ENCODE measurements at places on chromosomes 11 and 22. TPM values are rescaled to one million over a fixed set of nuclear protein-coding genes. Genes with fewer than 3 reads are reported as not detected.

DNA sequence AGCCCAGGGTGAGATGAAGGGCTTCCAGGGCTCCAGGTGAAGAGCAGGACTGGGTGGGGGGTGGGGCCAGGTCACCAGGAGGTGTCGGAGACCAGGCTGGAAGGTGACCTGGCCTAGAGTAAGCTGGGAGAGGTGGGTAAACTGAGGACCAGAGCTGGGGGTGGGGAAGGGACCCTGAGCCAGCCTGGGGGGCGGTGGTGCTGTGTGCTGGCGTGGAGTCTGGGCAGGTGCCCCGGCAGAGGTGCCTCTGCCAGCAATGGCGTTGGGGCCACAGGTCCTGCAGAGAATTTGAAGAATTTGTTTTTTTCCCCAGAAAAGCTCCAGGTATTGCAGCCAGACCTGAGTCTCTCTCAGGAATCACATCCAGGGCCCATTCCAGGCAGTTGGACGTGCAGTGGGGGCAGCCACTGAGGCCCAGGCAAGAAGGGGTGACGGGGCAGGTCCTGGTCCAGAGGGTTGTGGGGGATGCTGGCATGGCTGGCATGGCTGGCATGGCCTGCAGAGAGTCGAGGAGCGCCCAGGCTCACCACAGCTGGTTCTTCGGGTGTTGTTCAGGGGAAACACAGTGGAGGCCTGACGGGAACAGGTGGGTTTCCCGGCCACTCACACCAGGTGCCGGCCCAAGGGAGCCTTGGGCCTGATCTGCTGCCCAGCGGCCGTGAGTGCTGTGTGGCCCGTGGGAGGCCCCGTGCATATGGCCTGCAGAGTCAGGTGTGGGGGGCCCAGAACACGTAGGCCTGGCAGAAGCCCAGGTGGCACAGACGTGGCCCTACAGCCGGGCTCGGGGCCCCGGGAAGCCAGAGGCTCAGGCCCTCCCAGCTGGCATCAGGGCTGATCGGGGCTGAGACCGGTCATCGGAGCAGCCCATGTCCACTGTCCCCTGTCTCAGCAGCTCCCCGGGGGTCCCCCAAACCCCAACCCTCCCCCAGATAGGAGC is 6.4 kb upstream of the MUC6 start:
- DNase-seq: no peak
- H3K27ac ChIP-seq: no peak overlapping the region
- H3K27me3 ChIP-seq: peaks cover 21% of the 10 kb centered on the region
- H3K4me3 ChIP-seq: no peak overlapping the region
- H3K36me3 ChIP-seq: no peaks in the 10 kb centered on the region
- peaks cover 16% of the 10 kb centered on the region for H3K4me1 ChIP-seq

GRCh38 chr11:120343429-120343828 is 7.2 kb downstream of the ARHGEF12 start:
- no peaks in the 10 kb centered on the region for H3K27me3 ChIP-seq
- H3K4me3 ChIP-seq: no peak overlapping the region
- no peak overlapping the region for H3K27ac ChIP-seq
- H3K36me3 ChIP-seq: no peaks in the 10 kb centered on the region
- peaks cover 21% of the 10 kb centered on the region for H3K4me1 ChIP-seq

DNA sequence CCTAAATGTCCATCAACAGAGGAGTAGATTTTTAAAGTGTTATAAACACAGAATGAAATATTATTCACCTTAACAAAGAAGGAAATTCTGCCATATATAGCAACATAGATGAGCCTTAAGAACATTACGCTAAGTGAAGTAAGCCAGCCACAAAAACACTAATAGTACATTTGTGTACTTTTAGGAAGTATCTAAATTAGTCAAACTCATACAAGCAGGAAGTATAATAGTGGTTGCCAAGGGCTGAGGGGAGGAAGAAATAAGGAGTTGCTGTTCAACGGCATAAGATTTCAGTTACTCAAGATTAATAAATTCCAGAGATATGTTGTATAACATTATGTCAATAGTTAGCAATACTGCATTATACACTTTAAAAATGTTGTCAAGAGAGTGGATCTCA is 181.7 kb upstream of the ZC3H12C start:
- no peak overlapping the region for H3K27ac ChIP-seq
- no peak for DNase-seq
- no peaks in the 10 kb centered on the region for H3K27me3 ChIP-seq

DNA sequence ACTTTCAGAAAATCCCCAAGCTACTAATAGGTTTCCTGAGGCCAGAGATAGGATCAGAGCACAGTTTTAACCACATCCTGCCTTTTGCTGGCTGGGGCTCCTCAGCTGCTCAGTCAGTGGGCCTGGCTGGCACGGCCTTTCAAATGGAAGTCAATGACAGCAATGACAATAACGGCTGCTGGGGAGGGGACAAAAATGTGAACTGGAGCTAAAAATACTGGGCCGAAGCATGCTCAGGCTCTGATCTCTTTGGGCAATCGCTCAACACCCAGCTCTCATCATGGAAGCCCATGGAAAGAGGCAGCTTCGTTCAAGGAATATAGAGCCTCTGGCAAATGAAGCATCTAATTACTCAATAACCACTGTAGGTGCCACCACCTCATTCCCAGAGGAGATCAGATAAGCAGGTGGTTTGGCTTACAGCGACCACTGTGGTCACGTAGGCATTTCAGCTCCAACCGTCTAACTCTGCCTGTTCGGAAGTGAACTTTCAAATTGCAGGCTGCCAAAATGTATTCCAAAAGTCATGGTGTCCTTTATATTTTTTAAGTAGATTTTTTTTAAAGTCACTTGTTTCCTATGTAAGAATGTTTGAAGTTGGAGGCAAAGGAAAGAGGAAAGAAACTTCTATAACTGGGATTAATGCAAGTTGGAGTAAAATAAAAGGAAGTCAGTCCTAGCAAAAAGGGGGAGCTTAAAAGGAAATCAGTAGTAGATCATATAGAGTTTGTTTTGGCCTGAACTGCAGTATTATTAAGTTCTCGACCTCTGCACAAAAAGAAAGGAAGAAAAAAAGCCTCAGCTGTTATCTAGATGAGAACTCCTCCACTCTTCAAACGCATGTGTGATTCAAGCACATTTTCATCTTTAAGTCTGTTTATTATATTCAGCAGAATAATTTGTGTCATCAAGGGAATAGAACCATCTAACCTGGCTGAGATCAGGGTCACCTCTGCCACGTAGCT is 14.1 kb downstream of the WT1 start:
- H3K36me3 ChIP-seq: no peaks in the 10 kb centered on the region
- no peak overlapping the region for H3K4me3 ChIP-seq
- peaks cover 90% of the 10 kb centered on the region for H3K27me3 ChIP-seq
- no peak overlapping the region for H3K27ac ChIP-seq
- peaks cover under 1% of the 10 kb centered on the region for H3K4me1 ChIP-seq

- no peak for DNase-seq
- H3K27ac ChIP-seq: no peak overlapping the region
- H3K27me3 ChIP-seq: peaks cover 5% of the 10 kb centered on the region
- H3K4me1 ChIP-seq: peaks cover 4% of the 10 kb centered on the region
- H3K36me3 ChIP-seq: peaks cover 2% of the 10 kb centered on the region
Measured at GRCh38 chr11:94656968-94657367, 89.8 kb downstream of the PIWIL4 start.

CYP2D6 gene
- total RNA-seq: 10.3 TPM

- DNase-seq: no peak
- no peaks in the 10 kb centered on the region for H3K36me3 ChIP-seq
- peaks cover 34% of the 10 kb centered on the region for H3K27me3 ChIP-seq
- H3K27ac ChIP-seq: no peak overlapping the region
- H3K4me3 ChIP-seq: no peak overlapping the region
Measured at GRCh38 chr11:70246196-70246595, 24.3 kb upstream of the PPFIA1 start.

GRCh38 chr11:103671143-103671651 is 365.2 kb upstream of the DDI1 start:
- H3K4me3 ChIP-seq: no peak overlapping the region
- no peak overlapping the region for H3K27ac ChIP-seq

GRCh38 chr11:64851831-64852351 is 7.4 kb upstream of the CDC42BPG start:
- no peak for DNase-seq
- H3K36me3 ChIP-seq: peaks cover 8% of the 10 kb centered on the region
- no peaks in the 10 kb centered on the region for H3K4me1 ChIP-seq

DNA sequence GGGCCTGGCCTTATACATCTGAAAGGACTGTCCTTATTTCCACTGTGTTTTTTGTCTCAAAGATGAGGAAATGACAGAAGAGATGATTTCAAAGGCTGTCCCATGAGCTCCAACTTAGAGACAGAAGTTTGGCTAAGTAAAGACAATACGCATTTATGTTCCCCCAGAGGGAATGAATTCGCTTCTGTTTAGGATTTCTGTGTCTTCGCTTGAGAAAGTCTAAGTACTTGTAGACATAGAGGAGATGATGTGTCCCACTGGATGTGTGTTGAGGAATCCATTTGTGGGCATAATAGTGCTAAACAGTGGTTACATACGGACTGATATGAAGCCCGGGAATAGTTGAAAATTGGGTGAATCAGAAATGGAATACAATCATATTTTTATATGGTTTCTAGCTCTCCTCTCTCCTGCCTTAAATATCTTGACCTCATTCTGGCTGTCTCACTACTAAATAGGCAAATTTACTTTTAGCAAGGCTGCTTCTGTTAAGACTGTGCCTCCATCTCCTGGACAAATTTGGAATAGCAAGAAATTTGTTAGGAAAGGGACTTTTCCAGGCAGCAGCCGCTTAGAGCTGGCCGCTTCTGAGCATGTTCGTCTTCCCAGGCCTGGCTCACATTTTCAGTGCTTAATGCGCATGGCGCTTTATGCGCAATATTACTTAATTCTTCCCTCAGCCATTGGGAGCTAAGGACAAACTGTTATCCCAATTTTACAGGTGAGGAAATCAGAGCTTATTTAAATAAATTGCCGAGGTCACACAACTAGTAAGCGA is 1.9 kb upstream of the PEX26 start:
- H3K4me3 ChIP-seq: peak overlapping the region; percentile 66
- peak; percentile 39 for DNase-seq
- H3K36me3 ChIP-seq: peaks cover 11% of the 10 kb centered on the region
- H3K4me1 ChIP-seq: peaks cover 13% of the 10 kb centered on the region
- H3K27me3 ChIP-seq: peaks cover 4% of the 10 kb centered on the region

DNA sequence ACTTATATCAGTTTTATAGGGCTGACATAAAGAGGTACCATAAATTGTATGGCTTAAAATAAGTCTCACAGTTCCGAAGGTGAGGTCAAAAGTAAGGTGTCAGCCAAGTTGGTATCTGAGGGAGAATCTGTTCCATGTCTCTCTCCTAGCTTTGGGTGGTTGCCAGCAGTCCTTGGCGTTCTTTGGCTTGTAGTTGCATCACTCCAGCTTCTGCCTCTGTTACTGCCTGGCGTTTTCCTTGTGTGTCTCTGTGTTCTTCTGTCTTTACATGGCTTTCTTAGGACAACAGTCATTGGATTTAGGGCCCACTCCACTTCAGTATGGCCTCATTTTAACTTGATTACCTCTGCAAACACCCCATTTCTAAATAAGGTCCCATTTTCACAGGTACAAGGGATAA is 16.7 kb downstream of the MMP7 start:
- H3K27ac ChIP-seq: no peak overlapping the region
- H3K4me3 ChIP-seq: no peak overlapping the region
- no peak for DNase-seq
- no peaks in the 10 kb centered on the region for H3K4me1 ChIP-seq

GRCh38 chr11:82992223-82992622 is 79.5 kb downstream of the RAB30 start:
- no peak overlapping the region for H3K27ac ChIP-seq
- no peak for DNase-seq
- peaks cover 18% of the 10 kb centered on the region for H3K4me1 ChIP-seq
- H3K36me3 ChIP-seq: no peaks in the 10 kb centered on the region
- no peaks in the 10 kb centered on the region for H3K27me3 ChIP-seq

KCNQ1 gene
- total RNA-seq: 3.1 TPM

GRCh38 chr11:119373921-119374631 is 7.4 kb downstream of the USP2 start:
- H3K27me3 ChIP-seq: peaks cover 4% of the 10 kb centered on the region
- no peak overlapping the region for H3K27ac ChIP-seq
- peak; percentile 77 for DNase-seq
- H3K4me3 ChIP-seq: no peak overlapping the region
- peaks cover 37% of the 10 kb centered on the region for H3K4me1 ChIP-seq

GRCh38 chr11:12975195-12975594 is 33.9 kb upstream of the RASSF10 start:
- H3K36me3 ChIP-seq: no peaks in the 10 kb centered on the region
- peaks cover 11% of the 10 kb centered on the region for H3K4me1 ChIP-seq
- H3K27me3 ChIP-seq: no peaks in the 10 kb centered on the region
- DNase-seq: no peak

GRCh38 chr22:32318361-32318760 is 39.3 kb upstream of the RFPL3 start:
- H3K4me3 ChIP-seq: no peak overlapping the region
- no peak overlapping the region for H3K27ac ChIP-seq
- peaks cover 4% of the 10 kb centered on the region for H3K4me1 ChIP-seq
- no peak for DNase-seq
- no peaks in the 10 kb centered on the region for H3K36me3 ChIP-seq

SCGB2A2 gene
- total RNA-seq: not detected

PNPLA3 gene
- total RNA-seq: 11.4 TPM

LGALS1 gene
- 0.81 TPM for total RNA-seq

TSSK2 gene
- total RNA-seq: not detected

- DNase-seq: no peak
- H3K4me1 ChIP-seq: peaks cover 1% of the 10 kb centered on the region
- no peak overlapping the region for H3K27ac ChIP-seq
- H3K4me3 ChIP-seq: no peak overlapping the region
Measured at GRCh38 chr22:17191163-17191784, 28.0 kb downstream of the ADA2 start.

XNDC1N gene
- total RNA-seq: 12.3 TPM

RAPSN gene
- 0.42 TPM for total RNA-seq

DNA sequence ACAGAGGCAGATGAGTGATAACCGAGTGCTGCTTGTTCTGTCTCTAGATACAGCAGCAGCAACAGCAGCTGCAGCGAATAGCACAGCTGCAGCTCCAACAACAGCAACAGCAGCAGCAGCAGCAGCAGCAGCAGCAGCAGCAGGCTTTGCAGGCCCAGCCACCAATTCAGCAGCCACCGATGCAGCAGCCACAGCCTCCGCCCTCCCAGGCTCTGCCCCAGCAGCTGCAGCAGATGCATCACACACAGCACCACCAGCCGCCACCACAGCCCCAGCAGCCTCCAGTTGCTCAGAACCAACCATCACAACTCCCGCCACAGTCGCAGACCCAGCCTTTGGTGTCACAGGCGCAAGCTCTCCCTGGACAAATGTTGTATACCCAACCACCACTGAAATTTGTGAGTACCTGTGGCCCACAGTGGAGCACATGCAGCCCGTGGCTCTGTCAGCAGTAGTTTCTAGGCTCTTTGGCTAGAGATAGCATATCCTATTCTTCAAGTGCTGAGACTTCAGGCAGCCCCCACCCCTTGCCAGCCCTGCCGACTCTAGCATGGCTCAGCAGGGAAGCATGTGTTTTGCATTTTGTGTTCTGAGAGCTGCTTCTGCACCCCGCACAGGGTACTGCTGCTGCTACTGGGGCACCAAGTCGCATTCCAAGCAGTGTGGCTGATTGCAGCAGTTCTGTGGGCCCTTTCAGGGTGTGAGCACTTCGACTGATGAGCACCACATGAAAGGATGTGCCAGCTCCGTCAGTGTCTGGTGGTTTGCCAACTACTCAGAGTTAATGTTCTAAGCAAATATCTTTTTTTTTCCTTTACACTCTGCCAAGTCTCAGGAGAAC is 59.2 kb downstream of the MED15 start:
- H3K36me3 ChIP-seq: peaks cover 6% of the 10 kb centered on the region
- H3K4me3 ChIP-seq: no peak overlapping the region
- H3K27me3 ChIP-seq: no peaks in the 10 kb centered on the region
- no peak for DNase-seq

- H3K4me3 ChIP-seq: no peak overlapping the region
- H3K36me3 ChIP-seq: peaks cover 3% of the 10 kb centered on the region
- H3K27me3 ChIP-seq: no peaks in the 10 kb centered on the region
- peaks cover 6% of the 10 kb centered on the region for H3K4me1 ChIP-seq
- no peak for DNase-seq
- peak overlapping the region; percentile 62 for H3K27ac ChIP-seq
Measured at GRCh38 chr11:43925063-43925931, 17.1 kb upstream of the C11orf96 start.
